ENCODE measurements at places on chromosomes 2 and 18.

DNA sequence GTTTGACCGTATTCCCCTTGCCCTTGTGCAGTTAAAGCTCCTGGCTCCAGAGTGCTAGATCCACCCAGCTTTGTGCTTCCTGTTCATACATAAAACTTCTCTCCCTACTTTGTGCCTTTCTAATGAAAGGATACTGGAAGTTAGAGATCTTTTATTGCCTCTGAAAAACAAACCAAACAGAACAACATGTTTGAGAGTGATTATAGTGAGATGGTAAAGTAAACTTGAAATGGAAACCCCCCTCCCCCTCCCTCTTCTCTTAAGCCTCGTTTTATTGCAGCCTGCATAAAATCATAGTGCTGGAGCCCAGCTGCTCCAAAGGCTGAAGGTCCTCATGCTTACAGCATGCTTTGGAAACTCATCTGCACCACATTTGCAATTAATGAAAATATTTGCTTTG is 125.1 kb downstream of the TANC1 start:
- no peak for DNase-seq

DNA sequence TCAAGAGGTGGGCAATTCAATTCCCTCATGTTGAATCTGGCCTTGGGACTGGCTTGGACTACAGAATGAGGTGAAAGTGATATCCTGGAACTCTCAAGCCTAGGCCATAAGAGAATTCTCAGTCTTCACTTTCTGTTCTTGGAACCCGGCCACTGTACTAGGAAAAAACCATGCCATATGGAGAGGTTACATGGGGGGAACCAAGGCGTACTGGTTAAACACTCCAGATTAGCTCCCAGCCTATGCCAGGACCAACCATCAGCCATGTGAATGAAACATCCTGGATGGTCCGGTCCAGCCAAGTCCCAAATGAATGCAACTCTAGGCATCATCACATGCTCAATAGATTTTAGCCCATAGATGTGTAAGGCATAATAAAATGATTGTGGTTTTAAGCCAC is 56.4 kb downstream of the ZNF385B start:
- DNase-seq: peak; percentile 1

DNA sequence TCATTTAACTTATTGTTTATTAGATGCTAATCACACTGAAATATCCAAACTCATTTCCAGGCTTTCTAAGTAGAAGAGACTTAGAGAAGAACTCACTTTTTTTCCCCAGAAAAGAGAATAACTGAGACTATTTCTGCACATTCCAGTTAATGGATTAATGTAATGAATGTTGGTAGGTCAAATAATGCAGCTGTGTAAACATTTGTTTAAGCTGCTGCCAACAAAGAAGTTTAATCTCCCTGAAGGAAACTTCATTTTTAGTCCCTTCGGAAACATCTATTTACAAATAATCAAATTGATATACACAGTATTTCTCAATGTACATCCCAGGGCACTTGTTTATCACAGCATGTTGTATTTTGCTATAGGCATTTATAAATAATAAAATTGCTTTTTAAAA is 126.9 kb downstream of the KCNS3 start:
- DNase-seq: no peak

GRCh38 chr2:98102878-98103277 is 15.9 kb downstream of the VWA3B start:
- no peak for DNase-seq

DNA sequence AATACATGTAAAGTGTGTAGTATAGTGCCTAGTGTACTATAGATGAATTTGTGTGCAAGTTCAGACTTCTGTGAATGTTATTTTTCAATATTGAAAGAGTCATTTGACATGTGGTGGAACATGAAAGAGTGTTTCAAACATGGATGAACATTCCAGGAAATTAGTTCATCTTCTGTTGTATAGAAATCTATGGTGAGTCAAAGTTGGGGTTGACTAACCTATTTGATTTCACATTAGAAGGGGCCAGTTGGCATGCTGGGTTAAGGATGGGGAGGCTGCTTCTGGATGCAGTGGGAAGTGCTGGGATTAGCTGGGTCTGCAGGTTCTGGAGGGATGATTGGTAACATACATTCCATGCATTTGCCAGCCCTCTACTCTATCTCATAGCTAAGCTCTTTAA is 50.6 kb downstream of the LYPD6B start:
- DNase-seq: no peak

DNA sequence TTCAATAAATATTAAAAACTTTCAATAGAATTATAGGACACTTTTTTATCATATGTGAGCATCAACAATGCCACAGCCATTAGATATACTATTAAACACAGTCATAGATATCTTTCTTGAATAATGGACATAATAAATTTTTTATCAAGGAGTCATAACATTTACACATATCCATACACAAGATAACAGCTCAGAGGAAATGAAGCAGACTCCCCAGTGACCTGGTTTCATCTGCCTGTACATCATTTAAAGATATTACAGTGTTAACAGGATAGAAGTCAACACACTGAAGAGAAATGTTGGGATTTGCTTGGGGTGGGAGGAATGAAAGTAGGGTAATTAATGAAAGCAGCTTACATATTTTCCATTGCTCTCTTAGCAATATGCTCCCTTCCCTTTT is 5.1 kb downstream of the SCG2 start:
- no peak for DNase-seq

DNA sequence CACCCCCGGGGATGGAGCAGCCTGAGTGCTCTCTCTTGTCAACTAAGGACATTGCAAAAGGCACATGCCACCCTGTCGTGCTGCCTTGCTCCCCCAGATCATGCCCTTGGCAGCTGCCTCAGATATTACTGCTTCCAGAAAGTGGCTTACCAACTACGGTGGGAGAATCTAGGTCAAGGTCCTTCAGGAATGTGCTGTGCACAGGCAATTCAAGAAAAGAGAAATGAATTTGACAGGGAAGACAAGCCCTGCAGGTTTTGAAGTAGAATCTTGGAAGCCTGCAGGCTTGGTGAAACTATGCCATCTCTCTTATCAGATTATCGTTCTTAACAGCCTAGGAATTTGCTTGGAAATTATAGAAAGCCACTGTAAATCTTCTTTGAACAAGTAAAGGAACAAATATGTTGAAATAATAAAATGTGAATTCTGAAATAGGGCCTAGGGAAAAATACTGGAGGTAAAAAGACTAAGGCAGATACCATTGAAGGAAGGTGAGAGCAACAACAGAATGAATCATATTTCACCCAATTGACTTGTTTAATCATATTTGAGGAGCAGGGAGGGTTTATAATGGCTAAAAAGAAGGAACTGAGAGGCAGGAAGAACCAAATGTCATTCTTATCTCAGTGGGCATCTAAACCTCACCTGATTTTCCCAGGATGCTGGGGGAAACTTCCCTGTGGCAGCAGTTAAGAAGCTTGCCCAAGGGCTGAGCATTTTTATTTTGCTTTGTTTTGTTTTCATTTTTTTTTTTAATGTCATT is 94.0 kb upstream of the GLS start:
- DNase-seq: no peak

DNA sequence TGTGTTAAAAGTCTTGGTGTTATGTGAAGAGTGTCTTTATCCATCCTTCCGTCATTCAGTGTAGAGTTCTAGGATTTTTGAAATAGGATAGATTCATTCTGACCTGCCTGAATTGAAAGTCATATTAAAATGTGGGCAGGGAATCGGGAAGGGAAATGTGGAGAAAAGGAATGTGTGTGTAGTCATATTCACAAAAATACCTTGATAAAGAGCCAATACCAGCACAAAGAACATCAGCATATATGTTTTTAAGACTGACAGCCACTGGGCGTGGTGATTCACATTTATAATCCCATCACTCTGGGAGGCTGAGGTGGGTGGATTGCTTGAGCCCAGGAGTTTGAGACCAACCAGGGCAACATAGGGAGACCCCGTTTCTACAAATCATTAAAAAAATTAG is 188.1 kb downstream of the CAMKMT start:
- DNase-seq: no peak

DNA sequence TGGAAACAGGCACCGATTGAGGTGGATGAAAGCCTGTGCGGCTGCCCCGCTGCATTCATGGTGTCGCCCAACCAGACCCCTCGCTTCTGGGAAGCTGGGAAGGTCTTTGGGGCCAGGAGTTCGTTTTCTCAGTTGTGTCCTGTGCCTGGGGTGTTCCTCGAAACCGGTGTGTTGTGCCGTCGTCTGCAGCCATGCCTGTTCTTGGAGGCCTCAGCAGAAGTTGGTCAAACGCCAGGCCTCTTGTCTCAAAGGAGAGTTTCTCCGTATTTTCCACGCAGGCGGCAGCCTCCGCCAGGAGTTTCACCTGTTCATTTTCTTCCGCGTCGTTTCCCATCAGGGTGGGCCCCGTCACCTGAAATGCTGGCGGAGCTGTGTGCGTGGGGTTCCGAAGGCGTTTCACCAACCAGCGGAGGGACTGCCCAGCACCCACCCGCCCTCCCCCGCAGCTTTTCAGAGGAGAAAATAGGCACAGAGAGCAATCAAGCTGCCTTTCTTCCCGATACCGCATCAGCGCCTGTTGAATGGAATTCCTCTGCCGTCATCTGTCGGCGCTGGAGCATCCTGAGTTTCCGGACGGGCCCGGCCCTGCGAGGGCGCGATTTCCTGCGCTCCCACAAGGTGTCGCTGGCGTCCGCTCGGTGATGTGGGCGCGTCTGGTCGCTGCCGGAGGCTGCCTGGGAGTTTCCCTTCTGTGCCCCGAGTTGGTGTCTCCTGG is 17.0 kb upstream of the NFATC1 start:
- DNase-seq: no peak

DNA sequence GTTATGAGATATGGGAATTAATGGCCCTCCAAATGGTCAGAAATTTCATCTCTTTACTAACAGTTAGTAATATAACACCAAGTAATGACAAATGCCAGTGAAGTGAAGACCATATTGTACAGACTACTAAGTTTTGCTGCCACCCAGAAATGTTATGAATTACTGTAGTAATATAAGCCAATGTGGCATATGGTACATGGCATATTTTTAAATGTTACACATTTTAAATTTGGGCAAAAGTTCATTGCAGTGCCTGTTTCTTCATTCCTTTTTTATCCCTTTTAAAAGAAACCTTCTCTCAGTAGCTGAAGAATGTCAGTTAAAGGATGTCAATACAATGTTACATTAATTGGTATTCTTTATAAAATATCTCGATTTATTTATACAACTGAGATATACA is 626.5 kb upstream of the SLC8A1 start:
- no peak for DNase-seq

DNA sequence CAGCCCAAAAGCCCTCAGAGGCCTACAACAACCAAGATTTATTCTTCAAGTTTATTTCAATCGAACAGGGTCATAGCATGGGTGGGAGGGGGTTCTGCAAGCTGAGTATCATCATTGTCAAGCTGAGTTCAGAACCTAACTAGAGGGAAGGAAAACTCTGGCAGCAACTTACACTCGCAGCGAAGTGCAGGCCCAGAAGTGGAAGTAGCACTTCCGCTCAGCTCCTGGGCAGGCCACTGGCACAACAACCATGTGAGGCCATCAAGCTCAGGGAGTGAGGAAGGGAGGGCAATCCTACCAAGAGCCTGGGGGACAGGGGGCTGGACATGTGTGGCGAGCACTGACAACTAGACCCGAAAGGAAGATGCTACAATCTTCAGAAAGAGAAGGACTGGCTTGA is 4.8 kb downstream of the UXS1 start:
- DNase-seq: no peak

DNA sequence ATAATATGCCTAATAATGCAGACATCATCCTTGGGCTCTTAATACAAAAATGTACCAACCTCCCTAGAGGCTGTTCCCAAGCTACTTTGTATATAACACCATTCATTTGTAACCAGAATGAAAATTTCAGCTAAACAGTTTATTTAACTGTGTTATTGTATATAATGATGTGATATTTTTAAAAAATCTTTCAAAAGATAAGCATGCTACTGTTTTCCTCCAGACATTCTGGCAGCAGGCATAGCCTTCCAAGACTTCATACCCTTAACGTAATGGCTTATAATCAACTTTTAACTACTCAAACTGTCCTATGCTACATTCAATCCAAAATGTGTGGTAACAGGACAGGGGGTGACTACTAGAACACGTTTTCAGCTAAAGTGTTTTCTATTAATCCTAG is 21.2 kb downstream of the CFAP221 start:
- DNase-seq: no peak

DNA sequence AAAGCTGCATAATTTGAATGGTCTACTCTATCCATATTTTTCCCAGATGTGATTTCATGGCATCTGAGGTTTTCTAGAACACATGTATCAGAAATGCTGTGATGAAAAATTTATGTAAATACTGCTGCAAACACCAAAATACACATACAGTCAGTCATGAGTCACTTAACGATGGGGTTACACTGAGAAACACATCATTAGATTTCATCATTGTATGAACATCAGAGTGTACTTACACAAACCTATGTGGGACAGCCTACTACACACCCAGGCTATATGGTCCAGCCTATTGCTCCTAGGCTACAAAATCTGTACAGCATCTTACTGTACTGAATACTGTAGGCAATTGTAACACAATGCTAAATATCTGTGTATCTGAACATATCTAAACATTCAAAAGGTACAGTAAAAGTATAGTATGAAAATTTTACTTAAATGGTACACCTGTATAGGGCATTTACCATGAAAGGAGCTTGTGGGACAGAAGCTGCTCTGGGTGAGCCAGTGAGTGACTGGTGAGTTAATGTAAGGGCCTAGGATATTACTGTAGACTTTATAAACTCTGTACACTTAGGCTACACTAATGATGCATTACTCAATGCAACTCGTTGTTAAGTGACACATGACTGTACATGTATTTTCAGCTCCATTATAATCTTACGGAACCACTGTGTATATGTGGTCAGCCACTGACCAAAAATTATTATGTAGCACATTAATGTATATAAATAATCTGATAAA is 33.5 kb downstream of the PNO1 start:
- no peak for DNase-seq

DNA sequence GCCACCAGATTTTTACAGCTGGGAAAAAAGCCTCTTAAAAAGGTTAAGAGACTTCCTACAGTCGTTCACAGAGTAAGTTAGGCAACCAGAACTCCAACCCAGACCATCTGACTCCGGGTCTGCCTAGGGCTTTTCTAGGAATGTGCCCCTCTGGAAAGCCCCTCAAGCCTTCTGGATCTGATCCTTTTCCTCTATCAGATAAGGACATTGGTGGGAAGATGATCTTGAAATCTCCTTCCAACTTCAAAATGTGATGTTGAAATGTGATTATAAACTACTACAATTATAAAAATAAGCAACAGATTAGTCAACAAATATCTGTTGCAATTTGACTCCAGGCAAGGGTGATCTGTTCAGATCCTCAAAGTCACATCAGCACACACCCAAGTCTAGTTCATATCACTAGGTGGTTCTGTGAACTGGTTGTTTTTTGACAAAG is 270.4 kb downstream of the ARHGAP15 start:
- DNase-seq: no peak
